CD4-positive, alpha-beta memory T cell (primary cell): ENCODE measurements at places on chromosomes 7 and 10.

DNA sequence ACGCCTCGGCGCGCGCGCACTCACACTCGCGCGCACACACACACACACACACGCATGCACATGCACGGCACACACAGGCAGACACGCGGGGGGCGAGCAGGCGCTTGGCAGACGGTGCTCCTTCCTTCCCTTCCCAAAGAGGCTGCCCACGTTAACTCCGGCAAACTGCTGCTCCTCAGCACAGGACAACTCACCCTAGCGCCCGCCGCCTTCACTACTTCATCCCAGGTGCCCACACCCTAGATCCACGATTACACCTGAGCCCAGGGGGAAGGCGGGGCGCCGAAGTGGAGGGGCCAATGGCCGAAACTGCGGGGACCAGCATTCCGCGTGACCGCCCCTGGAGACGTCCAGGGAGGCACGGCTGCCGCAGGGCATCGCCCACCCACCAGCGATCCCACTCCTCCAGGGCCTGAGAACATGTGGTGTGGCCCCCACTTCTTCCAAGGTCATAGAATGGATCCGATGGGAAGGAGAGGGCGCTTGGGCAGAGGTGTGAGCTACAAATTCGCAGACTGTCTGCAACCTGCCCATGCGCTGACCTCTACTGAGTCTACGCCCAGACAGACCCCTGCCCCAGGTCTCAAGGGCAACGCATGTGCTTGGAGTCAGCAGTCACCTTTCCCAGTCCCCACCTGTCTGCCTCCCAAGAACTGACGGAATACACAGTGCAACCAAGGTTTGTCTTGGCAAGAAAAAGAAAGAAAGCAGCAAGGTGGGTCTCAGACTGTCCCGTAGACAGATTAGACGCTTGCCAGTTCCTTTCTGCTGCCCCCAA is 74.6 kb downstream of the CALN1 start:
- no peak for DNase-seq

DNA sequence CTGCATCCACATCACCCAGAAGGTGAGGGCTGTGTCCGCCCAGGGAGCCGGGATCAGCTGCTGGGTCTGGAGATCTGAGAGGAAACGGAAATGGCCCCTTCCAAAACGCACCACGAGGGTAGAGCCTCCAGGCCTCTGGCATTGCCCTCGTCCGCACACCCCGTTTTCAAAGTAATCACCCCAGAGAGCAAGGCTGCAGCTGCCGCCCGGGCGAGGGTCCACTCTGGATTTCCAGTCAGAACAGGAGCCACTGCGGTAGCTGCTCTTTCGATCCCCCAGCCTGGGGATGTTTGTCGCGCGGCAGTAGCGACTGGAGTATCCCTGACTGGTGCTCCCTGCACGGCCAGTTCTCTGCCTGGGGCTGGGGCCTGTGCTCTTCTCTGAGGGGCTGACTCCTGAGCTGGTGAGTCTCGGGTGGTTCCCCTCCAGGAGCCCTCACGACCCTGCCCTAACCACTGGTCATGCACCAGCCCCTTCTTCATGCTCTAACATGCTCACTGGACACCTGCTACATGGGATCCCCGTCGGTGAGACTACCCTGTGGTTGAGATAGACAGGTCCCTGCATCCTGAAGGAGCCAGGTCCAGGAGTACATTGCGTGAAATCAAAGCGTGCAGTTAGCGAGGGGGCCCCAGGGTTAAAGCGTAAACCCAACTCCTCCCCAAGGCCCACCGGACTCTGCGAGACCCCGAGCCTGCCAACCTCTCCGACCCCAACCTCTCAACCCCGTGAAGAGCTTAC is 99.2 kb downstream of the FOXL3 start:
- no peak for DNase-seq

- DNase-seq, result no peak
Observed at GRCh38 chr10:63711361-63711760, 190.2 kb downstream of the REEP3 start.

- no peak for DNase-seq
Observed at GRCh38 chr10:91761721-91762120, 36.5 kb upstream of the TNKS2 start.

DNA sequence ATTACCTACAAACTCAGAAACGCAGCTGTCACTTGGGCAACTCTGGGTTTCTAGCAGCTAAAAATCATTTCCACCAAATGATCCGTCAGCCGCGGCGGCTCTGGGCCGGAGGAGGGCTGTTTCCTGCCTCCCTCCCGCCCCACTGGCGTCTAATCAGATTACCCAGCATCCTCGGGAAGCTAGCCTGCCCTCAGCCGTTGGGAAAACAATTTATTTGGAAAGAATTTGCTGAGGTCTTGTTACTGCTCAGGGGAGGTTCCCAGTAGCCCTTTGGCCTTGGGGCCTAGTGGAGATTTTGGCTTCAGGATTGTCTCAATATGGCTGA is 65.0 kb upstream of the ADGRA1 start:
- DNase-seq, result no peak

DNA sequence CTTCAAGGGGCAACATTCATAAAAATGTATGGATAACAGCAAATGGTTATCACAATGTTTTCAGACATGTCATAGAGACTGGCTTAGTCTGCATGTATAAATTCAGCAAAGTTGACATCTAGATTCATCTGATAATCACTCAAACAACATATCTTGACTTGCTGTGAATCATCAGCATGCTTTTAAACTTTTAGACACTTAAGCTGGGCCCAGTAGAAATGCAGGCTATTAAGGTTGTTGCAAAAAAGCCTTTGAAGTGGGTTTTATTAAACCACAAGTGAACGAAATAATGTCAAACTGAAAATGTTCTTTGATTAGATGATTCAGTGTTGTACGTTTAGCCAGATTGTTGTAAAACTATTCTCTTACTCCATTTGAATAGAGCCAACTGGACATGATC is 759.6 kb downstream of the NXPH1 start:
- no peak for DNase-seq

GRCh38 chr10:30995081-30995770 is 36.4 kb downstream of the ZNF438 start:
- no peak for DNase-seq
